Kidney (tissue), 22 donors: ENCODE measurements at places on chromosomes 5 and 9.
A peak's percentile ranks its signal among the peaks of the same experiment; 100 is the strongest.

- no peak for DNase-seq
Measured at GRCh38 chr9:96858670-96859069, 4.4 kb upstream of the ZNF782 start.

- DNase-seq = peak; percentile 55
Measured at GRCh38 chr5:111072949-111073682, 1.6 kb downstream of the TSLP start.

DNA sequence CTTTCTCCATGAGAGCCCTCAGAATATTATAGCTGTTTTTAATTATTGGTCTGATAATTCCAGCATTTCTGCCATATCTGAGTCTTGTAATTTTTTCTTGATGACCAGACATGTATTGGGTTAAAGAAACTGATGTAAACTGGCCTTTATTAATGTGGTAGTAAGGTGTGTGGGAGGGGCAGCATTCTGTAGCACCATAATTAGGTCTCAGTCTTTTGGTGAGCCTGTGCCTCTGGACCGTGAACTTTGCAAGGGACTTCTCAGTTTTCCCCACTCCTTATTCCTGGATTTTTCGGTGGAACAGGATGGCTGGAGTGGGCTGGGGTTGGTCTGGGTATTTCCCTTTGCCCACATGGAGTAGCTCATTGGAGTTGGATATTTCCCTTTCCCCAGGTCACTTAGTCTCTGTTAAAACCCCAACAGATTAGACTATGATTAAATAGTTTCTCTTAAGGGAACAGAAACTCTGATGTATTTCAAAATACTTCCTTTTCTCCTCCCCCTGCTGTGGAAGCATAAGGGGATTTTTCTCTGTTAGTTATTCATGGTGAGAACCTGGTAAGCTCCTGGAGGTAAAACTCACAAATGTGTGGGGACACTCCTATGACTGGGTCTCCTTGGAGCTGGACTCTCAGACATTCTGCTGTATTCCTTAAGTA lies 52.4 kb downstream of the FSD1L start:
- no peak for DNase-seq

DNA sequence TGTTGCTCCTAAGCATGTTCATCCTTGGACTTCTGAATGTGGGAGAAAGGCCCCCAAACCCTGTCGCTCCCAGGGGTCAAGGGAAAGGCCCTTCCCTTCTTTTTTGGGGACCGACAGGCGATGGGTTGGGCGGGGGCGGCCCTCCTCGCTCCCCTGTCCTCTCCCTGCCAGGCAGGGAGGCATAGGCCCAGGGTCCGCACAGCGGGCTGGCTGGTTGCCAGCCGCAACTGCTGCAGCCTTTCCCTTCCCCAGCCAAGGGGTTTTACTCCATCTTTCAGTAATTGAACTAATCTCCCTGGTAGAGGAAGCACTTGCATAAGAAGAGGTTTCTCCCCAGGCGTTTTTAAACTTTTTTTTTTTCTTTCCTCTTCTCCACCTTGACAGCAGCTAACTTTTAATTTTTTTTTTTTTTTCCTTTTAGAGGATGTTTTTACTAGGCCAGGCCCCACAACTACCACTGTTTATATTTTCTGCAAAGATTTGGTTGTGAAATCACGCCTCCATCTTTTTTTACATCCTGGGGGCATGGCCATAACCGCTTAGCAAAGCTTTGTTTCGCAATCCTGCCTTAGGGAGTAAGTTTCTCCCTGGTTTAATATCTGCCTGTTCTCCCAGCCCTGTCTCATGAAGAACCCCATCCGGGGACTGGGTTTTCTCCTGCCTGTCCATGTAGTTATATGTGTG lies 216.9 kb upstream of the ZNF608 start:
- no peak for DNase-seq

- DNase-seq = no peak
Measured at GRCh38 chr5:79771387-79771786, 81.8 kb downstream of the CMYA5 start.

DNA sequence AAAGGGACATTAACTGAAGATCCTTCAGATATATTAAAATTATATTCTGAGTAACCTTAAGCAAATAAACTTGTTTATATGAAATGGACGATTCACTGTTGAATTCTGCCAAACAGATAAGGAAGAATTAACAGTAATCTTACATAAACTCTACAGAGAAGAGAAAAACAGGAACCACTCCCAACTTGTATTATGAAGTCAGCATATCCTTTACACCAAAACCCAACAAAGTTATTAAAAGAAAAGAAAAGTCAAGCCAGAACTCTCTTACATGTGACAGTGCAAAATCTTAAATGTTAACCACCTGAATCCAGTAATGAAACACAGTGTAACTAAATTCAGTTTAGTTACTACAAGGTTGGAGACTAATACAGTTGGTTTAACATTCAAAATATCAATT lies 185.8 kb downstream of the DEPDC1B start:
- DNase-seq = no peak

GRCh38 chr9:95266649-95267048 lies 50.9 kb downstream of the FANCC start:
- DNase-seq = no peak

DNA sequence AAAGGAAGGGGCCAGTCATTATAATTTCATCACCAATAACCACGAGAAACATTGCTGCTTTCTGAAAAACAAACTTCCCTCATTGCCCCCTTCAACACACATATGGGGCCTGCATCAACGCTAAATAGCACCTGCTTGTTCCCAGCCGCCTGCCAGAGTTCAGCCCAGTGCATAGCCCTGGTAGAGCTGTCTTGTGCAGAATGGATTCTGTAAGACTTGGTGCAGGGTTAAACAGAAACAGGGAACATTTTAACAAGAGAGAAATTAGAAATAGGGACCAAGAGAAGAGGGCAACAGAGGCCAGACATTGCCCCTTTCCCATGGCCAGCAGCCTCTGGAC lies 56.7 kb downstream of the UBE2QL1 start:
- no peak for DNase-seq

DNA sequence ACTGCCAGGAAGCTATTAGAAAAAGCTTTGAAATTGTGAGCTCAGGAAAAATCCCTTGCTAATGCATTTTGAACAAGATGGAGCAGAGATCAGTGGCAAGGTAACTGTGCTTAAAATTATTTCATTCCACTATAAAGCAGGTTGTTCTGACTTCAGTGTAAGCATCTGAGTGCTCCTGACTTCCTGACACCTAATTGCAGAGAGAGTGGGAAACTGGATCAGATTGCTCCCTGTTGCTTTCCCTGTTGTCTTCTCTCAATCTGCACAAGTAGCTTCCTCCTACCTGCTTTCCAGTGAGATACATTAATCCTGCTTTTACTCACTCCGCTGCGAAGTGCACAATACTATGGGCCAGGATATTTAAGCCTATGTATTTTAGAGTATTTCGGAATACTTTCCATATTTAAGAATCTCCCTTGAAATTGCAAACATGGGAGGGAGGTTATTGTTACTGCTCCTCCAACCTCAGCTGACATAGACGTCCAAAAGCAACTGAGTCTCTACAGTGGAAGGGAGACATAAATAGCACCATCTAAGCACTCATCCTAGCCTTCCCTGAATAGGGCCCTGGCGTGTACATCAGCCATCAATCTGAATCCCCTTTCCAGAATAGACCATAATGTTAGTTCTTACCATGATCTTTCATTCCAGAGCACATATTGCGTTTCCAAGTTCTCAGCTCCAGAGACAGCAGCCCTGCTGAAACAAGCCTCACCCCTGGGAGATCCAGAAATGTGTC lies 178.8 kb downstream of the PAM start:
- no peak for DNase-seq
